Hematopoietic multipotent progenitor cell treated with erythropoietin and hydrocortisone succinate and interleukin-3 and kit ligand, for 4 days (in vitro differentiated cells): ENCODE measurements at places on chromosomes 2 and 18.

- peak; percentile 92 for DNase-seq
These were observed 92.4 kb upstream of the RMDN2 start for GRCh38 chr2:37832590-37833197.

DNA sequence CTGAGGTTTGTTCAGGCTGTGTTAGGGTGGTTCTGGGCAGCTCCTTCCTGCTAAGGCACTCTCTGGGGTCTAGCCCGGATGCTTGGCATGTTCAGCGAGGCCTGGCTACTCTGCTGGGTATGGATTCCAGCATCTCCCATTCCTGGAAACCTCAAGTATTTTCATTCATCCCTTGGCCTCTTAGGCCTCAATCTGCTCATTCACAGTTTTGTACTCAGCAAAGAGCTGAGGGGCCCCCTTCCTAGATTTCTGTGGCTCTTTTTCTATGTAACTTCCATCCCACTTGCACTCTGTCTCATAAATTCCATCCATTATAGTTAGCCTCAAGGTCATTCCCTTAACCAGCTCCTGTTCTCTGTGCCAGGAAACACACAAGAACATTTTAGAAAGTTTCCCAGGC, 798.8 kb upstream of the HS6ST1 start:
- DNase-seq: no peak

DNA sequence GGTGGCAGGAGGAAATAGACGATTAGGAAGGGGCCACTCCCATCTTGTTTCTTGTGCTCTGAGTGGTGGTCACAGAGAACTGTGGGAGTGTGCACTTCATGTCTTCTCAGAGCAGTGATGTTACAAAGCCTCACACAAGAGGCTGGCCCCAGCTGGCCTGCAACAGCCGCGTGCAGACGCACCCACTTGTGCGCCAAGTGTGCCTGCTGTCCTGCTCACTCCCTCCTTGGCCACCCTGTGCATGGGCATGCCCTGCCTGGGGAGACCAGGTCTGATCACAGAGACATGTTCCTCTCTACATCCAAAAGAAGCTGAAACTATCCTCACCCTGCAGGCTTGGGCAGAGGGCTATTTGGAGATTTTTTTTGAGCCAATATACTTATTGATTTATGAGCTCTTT, 108.4 kb downstream of the MRO start:
- no peak for DNase-seq

DNA sequence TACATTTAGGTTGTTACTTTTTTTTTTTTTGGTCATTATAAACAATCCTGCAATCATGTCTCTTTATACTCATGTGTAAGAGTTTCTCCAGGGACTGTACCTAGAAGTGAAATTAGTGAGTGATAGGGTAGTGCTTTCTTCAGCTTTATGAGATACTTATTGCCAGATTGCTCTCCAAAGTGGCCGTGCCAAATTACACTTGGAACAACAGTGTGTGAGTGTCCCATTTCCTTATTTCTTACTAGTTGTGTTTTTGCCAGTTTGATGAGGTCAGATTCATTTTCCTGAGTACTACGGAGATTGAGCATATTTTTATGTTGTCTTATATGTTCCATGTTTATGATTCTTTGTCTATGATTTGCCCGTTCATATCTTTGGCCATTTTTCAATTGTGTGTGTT, 39.2 kb downstream of the GALNT1 start:
- DNase-seq: no peak

DNA sequence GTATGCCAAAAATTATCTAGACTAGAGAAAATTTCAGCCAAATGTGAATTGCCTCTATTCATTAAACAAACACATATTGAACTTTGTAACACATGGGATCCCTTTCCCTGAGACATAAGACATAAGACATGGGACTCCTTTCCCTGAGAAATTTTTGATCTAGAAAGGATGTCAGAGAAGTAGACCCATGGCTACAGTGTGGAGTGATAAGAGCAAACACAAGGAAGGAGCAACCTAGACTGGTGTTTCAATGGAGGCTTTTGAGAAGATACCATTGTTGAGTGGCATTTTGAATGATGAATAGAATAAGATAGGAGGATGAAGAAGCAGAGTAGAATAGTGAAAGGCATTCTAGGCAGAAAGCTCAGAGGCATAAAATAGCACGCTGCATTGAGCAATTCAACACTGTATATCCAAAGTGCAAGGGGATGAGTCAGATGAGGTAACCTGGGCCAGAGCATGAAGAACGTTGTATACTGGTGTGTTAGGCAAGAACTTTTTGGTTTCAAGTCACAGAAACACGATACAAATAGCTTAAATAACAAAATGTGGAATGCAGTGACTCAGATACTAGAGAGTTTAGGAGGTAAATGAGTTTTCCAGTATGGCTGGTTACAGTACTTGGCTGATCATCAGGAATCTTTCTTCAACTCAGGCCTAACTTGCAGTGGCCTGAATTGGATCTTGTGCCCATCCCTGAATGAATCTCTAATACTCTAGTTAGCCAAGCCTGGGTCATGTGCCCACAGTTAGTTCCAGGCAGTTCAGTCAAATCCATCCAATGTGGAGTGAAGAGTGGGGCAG, 129.8 kb upstream of the TANK start:
- DNase-seq: no peak

GRCh38 chr2:43124687-43125057, 101.7 kb downstream of the ZFP36L2 start:
- no peak for DNase-seq

DNA sequence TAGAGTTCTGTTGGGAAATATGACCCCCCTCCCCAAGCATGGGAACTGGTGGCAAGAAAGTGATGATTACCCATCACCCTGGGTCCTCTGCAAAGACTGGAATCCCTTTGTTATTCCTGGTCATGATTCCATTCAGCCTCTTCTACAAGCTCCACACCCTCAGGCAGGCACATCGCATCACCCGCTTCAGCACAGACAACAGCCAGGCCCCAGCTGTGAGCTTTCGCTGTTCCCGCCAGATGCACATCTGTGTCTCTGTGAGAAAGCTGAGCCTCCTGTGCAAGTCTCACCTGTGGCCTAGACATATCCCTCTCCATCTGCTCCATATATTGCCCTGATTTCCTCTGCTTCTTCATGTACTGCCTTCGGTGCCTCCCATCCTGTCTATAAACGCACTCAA, 368.0 kb upstream of the RAB6C start:
- no peak for DNase-seq

- DNase-seq: no peak
These were observed 10.9 kb upstream of the EIF2AK2 start for GRCh38 chr2:37167636-37168180.

- DNase-seq: no peak
These were observed 67.1 kb downstream of the HAUS1 start for GRCh38 chr18:46171331-46171730.

- no peak for DNase-seq
These were observed 560.8 kb upstream of the FAM98A start for GRCh38 chr2:34159901-34160300.

GRCh38 chr2:37344453-37345361, at the start of gene QPCT:
Gene QPCT, plus strand, starts transcription at chr2:37344630. Its CDS starts 102 bp downstream, at chr2:37344732.
- peak; percentile 75 for DNase-seq

DNA sequence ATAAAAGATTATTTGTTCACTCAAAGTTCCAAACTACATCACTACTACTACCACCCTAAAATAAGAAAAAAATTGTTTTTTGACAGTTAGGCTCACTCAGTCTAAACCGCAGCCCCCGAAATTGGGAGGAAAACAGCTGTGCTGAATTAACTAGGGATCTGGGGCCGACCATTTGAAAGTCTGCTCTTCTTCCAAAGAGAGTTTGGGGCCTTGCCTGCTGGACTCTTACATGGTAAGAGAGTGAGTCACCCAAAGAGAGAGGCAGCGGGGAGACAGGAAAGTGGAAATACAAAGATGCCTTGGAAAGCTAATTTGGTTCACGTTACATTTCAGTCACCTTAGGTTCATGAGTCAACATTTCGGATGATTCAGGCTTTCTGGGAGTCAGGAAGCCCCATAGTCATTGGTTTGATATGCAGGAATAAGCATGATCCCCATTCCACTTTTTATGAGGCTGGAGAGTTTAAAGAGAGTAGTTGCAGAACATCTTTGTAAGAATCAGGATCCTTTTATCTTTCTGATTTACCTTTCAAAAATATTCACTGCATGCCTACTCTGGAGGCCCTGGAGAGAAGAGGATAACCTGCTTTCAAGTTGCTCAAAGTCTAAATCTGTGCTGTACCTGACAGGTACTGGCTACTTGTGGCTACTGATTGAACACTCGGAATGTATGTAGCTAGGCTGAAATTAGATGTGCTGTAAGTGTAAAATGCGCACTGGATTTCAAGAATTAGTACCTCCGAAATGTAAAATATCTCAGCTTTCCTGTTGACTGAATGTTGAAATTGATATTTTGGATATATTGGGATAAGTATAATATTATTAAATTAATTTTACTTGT, 995 bp upstream of the RTN4 start:
- DNase-seq: peak; percentile 65

DNA sequence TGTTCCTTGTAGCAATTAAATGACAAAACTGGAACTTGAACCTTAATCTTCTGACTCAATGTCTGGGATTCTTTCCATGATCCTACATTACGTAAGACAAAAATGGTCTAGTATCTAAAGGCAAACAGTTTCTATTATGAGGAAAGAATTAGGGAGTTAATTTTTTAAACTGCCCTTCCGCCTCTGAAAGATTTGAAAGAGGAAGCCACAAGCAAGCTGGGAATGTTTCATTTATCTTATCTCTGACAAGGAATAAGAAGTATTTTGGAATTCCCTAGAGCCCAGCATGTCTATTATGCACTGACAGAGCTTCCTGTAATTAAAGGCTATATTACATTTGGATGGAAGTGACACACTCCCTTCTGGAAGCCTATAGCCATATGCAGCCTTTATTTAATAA, 558.8 kb upstream of the CDH2 start:
- DNase-seq: no peak

GRCh38 chr2:190178066-190178722, 115.7 kb upstream of the MSTN start:
- no peak for DNase-seq

GRCh38 chr2:189536830-189537229, 43.8 kb downstream of the SLC40A1 start:
- DNase-seq: no peak

- no peak for DNase-seq
These were observed 17.7 kb upstream of the PDCL3 start for GRCh38 chr2:100544911-100545596.

- DNase-seq: no peak
These were observed 30.8 kb upstream of the CCL20 start for GRCh38 chr2:227782804-227783203.

DNA sequence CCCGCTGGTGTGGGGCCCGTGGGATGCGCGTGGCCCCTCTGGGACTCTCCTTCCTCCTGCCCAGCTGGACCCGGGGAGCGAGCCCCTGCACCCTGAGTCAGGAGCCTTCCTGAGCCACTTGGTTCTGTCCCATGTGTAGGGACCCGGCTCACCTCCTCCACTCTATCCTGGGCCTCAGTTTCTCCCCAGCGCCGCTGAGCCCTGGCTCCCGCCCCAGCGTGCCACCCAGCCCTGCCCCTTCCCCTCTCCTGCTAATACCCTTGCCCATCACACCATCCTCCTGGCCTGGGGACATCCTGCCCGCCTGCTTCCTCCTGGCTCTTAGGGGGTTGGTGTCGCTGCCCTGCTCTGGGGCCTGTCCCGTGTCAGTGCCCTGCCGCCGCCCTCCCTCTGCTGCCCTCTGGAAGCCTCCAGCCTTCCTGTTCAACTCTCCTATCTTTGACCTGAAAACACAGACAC, 24.8 kb downstream of the GPC1 start:
- no peak for DNase-seq

DNA sequence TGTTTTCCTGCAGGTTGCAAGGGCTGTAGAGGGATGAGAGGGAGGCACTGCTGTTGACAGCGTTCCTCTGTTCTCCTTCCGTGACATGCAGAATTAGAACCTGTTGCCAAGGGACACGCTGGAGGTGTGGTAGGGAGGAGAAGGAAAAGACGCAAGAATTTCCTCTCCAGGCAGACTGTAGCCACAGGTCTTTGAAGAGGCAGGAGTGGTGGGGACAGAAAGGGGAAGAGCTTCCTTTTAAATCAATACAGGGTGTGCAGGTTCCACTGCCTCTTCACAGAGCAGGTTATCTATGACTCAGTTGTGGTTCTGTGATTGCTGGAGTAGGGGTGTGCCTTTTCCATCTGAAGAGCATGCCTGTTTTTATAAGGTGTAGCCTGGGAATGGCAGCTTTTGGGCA, 133.0 kb downstream of the WDSUB1 start:
- DNase-seq: no peak

GRCh38 chr2:237156857-237157779, 71.4 kb downstream of the COPS8 start:
- DNase-seq: no peak

GRCh38 chr18:21242141-21242779, at the start of gene GREB1L:
Gene GREB1L, plus strand, starts transcription at chr18:21242232. Its CDS starts 141,287 bp downstream, at chr18:21383519.
- DNase-seq: peak; percentile 63

DNA sequence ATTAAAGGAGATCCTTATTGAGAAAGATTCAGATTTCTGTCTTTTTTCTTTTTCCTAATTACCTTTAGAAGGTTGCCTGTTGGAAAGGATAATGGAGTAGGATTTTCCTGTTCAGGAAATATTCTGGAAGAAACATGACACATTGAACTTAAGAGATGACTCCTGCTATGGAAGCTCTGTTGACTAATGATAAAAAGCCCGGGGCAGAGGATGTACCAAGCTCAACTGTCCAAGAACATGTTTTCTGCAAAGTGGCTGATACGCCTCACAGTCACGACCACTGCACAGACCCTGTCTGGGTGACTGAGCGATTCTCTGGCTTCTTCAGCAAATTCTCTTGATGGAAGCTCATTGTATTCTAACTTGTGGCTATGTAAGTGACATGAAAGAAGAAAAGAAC, 86.2 kb upstream of the THOC1 start:
- DNase-seq: no peak

DNA sequence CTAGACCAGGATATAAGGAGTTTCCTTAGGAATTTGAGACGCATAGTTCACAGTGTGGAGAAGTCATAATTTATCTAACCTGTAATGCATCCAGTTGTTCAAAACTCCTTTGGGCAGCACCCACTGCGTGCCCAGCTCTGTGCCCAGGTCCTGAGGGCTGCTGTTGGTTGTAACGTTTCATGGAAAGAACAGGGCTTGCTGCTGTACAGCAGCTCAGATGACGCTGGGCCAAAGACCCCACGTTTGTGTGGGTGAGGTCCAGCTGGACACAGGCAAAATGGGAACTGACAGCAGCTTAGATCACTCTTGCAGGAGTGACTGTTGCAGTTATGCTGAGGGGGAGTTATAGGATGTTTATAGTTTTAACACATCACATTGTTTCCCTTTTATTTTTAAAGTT, 30.0 kb upstream of the HS6ST1 start:
- no peak for DNase-seq

- peak; percentile 13 for DNase-seq
These were observed 181.3 kb downstream of the INSIG2 start for GRCh38 chr2:118269408-118270051.

- DNase-seq: no peak
These were observed 304.4 kb upstream of the HS6ST1 start for GRCh38 chr2:128622955-128623620.

- no peak for DNase-seq
These were observed 8.8 kb downstream of the TXNDC2 start for GRCh38 chr18:9894454-9895068.

GRCh38 chr2:156325688-156326525, 6.6 kb downstream of the NR4A2 start:
- DNase-seq: no peak

- no peak for DNase-seq
These were observed 39.5 kb downstream of the ATP6V1C2 start for GRCh38 chr2:10760794-10761504.
